ENCODE measurements at places on chromosomes 7 and 10.

DNA sequence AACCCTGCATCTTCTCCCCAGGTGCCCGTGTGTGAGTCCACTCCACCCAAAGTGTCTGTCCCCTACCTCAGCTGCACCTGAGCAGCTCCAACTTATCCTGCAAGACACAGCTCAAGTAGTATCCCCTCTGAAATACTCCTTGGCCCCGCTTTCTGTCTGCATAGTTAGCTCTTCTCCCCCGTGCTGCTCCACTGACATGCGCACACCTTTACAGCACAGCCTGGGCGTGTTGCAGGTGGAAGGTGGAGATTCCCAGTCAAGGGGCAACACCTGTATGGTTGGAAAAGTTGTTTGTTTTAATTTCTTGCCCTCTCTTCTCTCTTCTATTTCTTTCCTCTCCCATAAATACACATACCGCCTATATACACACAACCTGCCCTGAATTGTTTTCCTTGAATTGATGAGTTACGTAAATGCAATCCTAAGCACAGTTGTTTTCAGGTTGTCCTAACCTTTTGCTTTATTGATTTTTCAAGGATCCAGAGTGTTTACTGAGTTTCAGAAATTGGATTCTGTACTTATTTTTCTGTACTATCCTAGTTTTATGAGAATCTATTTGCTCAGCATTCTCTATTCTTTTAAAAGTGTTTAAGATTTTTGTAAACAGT lies 14.9 kb downstream of the MET start:
- no peak for DNase-seq

DNA sequence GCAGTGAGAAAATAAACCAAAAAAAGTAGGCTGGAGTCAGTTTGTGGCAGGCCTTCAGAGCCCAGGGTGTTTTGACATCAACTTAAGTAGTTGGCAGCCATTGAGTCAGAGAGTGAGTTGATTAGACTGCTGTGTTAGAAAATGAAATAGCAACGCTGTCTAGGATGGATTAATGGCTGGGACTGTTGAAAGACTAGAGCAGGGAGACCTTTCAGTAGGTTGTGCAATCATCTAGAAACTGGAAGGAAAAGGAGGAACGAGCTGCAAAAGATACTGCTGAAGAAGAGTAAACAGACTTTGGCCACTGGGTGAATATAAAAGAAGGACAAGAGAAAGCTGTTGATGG lies 28.6 kb upstream of the TRIL start:
- no peak for DNase-seq

- no peak for DNase-seq
Observed at GRCh38 chr10:5904227-5904626, 14.2 kb downstream of the FBH1 start.

DNA sequence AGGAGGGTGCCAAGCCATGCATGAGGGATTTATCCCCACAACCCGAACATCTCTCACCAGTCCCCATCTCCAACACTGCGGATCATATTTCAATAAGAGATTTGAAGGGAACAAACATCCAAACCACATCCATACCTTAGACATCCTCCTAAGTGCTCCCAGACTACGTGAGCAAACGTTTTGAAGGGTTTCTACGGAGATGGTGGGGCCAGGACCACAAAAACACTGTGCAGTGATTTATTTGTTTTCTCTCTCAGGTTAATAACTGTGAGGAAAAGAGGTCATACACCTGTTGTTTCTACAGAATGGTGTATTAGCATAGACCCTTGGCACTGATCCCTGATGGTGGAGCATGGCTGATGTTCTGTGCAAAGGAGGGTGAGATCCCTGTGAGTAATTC lies 277.8 kb downstream of the FRMD4A start:
- DNase-seq = no peak

DNA sequence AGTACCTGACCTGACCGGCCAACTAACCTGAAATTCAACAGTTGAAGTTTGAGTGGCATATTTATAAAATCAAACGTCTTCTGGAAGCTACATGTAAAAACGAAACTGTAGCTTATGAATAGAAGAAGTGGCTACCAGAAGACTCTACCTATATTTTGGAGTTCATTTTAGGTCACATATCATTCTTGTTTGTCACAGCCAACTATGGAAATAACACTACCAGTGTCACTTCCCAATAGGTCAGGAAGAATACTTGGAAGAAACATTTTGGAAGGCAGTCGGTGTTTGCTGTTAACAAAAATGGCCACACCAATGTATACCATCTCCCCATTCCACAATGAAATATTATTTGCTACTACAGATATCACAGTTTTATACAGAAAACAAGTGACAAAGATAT lies 12.6 kb downstream of the TWIST1 start:
- DNase-seq = no peak

DNA sequence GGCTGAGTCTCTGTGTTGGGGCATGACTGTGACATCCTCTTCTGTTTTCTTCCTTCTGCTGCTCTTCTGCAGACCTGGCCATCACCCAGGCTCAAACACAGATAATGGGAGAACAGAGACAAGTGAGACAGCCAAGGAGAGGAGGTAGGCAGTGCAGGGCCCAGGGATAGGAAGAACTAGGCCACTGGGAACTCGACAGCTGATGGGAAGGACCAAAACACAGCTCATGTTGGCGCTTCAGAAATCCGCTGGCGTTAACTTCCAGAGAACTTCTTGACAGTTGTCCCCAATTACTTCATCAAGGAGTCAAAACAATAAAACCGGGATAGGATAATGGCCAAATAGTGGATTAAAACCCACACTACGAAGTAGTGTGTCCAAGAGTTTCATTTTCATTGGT lies 97.0 kb upstream of the PALS2 start:
- DNase-seq = no peak

- DNase-seq = no peak
Observed at GRCh38 chr7:141590666-141591065, 39.5 kb downstream of the AGK start.

DNA sequence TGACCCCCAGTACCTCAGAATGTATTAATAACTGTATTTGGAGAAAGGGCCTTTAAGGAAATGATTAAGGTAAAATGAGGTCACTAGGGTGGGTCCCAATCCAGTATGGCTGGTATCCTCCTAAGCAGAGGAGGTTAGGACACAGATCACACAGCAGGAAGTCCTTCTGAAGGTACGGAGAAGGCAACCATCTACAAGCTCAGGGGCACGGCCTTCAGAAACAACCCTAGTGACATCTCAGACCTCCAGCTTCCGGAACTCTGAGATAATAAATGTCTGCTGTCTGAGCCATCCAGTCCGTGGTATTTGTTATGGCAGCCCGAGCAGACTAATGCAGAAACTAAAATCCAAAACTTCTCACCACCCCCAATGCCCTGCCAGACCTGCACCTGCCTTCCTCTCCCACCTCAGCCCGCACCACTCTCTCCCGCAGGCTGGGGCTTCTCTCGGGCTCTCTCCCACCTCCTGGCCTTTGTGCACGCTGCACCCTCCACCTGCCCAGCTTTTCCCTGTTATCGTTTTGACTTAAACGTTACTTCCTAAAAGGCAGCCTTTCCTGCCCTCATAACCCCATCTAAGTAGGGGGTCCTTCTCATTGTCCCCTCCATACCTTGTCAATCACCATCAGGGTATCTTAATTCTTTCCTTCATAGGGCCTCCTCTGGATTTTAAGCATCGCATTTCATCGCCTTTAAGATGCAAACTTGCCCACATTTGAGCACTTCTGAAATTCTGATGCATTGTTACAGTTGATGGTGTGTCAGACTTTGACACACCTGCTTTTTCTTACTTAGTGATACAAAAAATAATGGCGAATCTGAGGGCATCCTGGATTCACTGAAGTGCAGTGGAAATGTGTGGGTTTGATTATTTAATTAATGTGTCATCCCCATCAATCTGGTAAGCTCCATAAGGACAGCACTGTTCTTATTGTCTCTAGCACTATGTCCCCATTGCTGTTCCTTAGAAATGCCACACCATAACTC lies 32.2 kb upstream of the AQP1 start:
- DNase-seq = no peak

GRCh38 chr10:131214521-131215244 lies 96.8 kb downstream of the TCERG1L start:
- DNase-seq = no peak

DNA sequence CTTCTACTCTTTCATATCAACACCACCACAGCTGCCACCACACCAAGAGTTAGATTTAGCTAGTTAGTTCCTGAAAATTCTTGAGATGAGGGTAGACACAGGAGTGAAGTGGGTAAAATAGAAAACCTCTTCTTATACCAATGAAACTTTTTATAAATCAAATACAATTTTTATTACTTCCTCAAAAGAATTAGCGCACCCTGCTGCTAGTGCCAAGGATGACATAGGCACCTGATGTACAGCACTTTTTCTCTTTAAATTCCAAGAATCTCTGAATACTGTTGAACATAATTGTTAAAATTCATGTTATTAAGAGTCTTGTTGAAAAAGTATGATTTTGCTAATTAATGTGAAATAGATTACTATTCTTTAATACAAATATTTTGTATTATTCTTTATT lies 11.4 kb downstream of the ZWINT start:
- no peak for DNase-seq

GRCh38 chr7:36521911-36522310 lies 132.2 kb downstream of the ANLN start:
- DNase-seq = no peak
